Peyer's patch (tissue), 4 donors: ENCODE measurements at places on chromosomes 4 and X. TPM values are rescaled to one million over a fixed set of nuclear protein-coding genes. Genes with fewer than 3 reads are reported as not detected.

NIPAL1 gene
- total RNA-seq, result 14.7 TPM

NXF2 gene
- total RNA-seq, result not detected

STOX2 gene
- 4.0 TPM for total RNA-seq

TMPRSS11F gene
- total RNA-seq, result not detected

CT45A1 gene
- not detected for total RNA-seq

ERAS gene
- not detected for total RNA-seq

ASB12 gene
- not detected for total RNA-seq

TIGD4 gene
- 0.94 TPM for total RNA-seq

DDX60 gene
- total RNA-seq, result 19.9 TPM

- no peak for DNase-seq
Measured at GRCh38 chrX:11575332-11575731, 90.4 kb downstream of the ARHGAP6 start.

DNA sequence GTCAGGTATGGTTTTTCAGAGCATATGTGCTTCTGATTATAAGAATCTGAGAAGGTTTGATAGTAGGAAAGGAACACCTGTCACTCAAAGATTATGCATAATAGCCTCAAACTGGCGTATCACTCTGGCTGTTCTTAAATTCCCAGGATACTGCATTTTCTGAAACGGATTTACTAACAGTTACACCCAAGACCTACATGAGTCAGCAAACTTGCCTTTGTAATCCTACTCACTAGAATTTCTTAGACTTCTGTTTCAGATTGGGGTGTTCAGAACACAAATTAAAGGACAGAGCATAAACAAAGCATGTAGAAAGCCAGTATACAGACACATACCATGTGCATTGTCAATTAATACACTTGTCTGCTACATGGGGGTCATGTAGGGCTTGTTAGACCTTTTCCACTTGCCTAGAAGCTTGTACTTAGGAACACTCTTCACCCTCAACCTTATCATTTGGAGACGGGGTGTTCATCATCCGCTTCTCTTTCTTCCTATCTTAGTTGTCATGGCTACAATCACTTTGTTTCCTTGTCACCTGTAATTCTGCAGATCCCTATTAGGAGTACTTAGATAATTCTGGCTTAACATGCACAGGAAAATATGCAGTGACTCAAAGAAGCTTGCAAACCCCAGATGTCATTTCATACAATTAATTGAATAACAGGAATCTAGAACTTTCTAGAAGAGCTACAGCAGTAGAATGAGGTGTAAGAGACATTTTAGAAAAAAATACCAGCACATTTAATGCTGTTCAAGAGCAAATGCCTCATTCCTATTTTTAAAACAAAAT lies 593.0 kb upstream of the TENM3 start:
- no peak for DNase-seq

DNA sequence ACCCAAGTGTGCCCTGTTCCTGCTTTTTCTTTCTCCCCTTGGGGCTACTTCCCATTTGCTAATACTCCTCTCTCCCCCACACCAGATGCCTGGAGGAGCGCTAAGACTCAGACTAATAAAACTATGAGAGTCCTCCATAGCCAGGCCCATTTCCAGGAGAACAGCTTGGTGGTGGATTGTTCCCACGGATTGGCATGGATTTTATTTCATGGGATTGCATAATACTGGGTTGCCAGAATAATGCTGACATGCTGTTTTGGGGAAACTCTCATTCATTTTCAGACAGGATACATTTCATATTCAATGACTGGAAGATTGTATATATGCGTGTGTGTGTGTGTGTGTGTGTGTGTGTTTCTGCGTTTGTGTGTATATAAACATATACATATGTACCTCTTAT lies 447.5 kb upstream of the PITX2 start:
- DNase-seq, result no peak

DNA sequence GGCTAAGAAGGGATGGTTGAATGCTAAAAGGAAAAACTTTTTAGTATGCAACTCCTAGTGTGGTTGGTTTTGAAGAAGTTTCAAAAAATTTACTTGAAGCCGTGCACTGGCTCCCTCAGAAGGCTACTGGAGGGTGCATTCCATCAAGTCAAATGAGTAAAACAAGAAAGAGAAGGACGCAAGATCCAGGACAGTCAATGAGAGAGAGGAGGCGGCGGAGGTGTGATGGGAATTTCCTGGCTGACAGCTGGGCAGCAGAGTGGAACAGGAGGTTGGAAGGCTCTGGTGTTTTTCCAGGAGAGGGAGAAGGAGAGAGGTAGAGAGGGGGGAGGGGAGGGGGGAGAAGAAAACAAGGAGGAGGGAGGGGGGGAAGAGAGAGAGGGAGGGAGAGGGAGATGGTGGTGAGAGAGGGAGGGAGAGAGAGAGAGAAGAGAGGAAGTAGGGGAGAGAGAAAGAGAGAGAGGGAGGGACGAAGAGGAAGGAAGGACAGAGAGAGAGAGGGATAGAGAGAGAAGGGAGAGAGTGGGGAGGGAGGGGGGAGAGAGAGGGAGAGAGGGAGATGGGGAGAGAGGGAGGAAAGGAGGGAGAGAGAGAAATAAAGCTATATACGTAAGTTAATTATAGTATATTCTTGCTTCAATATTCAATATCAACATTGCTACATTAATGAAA lies 126.4 kb downstream of the SH3KBP1 start:
- DNase-seq, result no peak

DNA sequence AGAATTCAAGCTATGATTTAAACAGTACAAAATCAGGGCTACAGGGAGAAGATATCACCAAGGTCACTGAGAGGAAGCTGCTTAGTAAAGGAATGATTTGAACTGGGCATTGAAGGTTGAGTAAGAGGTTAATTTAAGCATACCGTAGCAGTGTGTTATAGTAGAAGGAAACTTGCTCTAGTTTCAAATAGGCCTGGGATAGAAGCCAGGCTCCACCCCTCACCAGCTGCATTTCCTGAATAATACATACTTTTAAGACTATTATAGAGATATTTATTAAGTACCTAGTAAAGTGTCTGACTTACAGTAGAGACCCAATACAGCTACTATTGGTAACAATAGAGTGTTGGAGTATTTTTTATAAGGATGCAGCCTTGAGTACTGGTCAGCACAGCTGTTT lies 118.0 kb upstream of the GLRA2 start:
- DNase-seq, result no peak

DNA sequence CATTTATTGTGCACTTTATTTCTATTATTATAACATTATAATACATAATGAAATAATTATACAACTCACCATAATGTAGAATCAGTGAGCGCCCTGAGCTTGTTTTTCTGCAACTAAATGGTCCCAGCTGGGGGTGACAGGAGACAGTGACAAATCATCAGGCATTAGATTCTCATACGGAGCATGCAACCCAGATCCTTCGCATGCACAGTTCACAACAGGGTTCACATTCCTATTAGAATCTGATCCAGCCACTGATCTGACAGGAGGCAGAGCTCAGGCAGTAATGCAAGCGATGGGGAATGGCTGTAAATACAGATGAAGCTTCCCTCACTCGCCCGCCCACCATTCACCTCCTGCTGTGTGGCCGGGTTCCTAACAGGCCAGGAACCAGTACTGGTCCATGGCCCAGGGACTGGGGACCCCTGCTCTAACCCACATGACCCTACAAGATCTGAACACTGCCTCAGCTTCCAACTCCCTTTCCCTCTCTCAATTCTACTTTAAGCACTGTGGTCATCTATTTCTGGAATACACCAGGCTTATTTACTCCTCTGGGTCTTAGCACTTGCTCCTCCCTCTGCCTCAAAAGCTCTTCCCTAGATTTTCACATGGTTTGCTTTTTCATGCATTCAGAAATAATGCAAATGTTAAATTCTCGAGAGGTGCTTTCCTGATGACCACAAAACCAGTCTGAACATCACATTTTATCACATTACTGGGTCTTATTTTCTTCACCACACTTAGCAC lies 166.8 kb upstream of the HCCS start:
- DNase-seq, result no peak

- no peak for DNase-seq
Measured at GRCh38 chr4:85784947-85785346, 310.0 kb downstream of the ARHGAP24 start.

DNA sequence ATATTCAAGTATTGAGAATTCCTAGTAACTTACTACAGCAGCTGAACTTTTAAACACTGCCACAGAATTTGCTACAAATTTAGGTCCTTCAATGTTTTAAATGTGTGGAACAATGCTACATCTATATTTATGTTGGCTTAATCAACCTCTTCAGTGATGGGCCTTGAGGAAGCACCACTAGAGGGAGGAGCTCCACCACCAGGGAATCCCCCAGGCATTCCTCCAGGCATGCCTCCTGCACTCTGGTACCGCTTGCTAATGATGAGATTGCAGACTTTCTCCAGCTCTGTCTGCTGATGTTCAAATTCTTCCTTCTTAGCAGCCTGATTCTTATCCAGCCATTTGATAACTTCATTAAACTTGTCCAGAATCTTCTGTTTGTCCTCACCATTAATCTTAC lies 190.8 kb downstream of the HTR2C start:
- no peak for DNase-seq

GRCh38 chr4:151417766-151418376 lies 8.9 kb downstream of the FHIP1A start:
- DNase-seq, result no peak

GRCh38 chr4:8326206-8326605 lies 56.7 kb downstream of the HTRA3 start:
- DNase-seq, result no peak

GRCh38 chr4:14926368-14926767 lies 75.9 kb upstream of the CPEB2 start:
- DNase-seq, result no peak

DNA sequence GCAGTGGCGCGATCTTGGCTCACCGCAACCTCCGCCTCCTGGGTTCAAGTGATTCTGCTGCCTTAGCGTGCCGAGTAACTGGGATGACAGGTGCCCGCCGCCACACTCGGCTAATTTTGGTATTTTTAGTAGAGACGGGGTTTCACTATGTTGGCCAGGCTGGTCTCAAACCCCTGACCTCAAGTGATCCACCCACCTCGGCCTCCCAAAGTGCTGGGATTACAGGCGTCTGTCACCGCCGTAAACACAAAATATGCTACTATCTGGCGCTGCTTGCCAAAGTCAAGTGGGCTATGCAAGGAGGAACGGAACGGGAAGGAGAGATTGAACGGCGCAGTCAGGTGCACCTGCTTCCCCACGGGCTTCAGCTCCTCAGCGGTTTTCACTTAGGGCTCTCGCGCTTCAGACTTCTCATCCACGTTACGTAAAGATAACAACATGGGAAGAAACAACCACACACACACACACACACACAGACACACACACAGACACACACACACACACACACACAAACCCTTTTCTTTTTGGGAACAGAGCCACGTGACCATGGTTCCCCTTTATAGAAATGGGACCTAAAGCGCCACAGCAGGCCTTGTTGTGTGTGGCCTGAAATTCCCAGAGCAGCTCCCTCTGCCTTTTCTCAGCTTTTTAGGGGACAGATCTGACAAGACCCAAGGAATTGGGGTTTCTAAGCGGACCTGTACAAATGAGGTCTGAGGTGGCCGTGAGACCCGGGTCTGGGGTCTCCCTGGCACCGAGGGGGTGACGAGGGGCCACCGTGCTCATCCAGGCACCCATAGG lies 1.5 kb downstream of the P2RY8 start:
- peak; percentile 36 for DNase-seq

- no peak for DNase-seq
Measured at GRCh38 chr4:93983140-93983539, 154.6 kb downstream of the ATOH1 start.

GRCh38 chr4:179989975-179990374 lies 2253.2 kb upstream of the TENM3 start:
- DNase-seq, result no peak

GRCh38 chrX:35439034-35439660 lies 359.0 kb upstream of the MAGEB16 start:
- no peak for DNase-seq

- DNase-seq, result no peak
Measured at GRCh38 chr4:89114100-89114499, 2.8 kb downstream of the TIGD2 start.

- no peak for DNase-seq
Measured at GRCh38 chr4:104989371-104989770, 157.3 kb upstream of the TET2 start.

- DNase-seq, result no peak
Measured at GRCh38 chr4:146062340-146062739, 113.2 kb upstream of the LSM6 start.

DNA sequence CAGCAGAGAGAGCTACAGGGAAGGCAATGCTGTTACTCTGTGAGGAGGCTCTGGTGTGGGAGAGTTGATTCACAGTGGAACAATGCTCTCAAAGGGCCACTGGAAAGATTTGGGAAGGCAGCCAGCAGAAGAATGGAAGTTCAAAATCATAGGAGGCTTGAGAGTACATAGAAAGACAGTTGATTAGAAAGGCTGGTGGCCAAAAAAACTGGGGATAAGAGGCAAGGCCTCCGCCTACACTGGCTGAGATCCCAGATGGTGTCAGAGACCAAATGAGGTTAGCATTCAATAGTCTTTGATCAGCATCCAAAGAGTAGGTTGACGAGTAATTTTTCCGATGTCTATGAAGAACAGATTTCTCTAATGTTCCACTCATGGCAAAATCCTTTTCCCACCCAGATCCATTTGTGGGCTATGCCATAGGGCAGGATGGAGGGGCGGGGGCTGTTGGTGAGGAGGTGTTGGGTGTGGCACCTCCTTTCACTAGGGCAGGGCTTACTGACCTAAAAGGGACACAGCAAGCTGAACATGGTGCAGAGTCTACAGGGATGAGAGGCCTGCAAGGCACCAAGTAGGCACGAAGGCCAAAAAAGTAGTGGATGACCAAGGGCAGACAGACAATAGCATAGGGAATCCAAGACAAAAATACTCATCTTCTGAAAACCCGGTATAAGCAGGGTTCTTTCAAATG lies 15.1 kb downstream of the TEC start:
- no peak for DNase-seq

GRCh38 chr4:83223781-83224180 lies 60.8 kb downstream of the COQ2 start:
- DNase-seq, result no peak

DNA sequence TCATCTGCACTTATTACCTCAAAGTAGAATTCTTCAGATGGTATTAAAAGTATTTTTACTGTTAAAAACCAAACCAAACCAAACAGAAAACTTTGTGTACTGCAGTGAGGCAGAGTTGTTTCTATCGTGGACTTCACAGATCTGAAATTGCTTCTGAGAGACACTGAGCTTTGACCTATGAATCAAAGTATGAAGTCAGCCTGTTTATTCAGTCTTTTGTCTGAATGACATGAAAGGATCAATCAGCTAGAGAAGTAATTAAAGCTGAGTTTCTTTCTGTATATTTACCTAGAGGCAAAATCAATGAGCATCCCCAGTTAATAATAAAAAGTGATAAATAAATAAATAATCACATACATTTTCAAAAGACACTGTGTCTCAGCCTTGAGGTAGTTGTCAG lies 2121.0 kb downstream of the PCDH7 start:
- DNase-seq, result no peak

- no peak for DNase-seq
Measured at GRCh38 chr4:176464748-176465147, 145.0 kb downstream of the SPCS3 start.
